NCI-H345 (cell line): ENCODE measurements at places on chromosomes 13 and 19.

DNA sequence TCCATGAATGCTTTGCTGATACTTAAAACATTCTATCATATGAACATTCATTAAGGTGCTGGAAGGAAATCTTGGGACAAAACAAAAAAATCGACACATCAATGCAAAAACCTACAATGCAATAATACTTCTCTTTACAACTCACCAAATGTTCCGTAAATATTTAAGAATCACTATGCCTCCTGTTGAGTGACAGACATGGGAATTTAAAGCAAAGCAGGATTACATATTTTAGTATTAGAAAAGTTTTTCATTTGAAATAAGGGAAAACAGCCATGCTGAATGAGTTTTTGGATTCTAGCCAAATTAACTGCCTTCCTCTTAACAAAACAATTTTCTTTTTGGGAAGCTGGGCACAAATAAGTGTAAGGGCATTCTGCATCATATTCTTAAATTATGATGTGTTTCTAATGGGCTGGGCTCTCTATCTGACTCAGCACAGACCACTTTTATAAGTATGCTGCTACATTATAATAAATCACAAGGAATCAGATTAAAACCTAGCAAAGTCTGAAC is 93.7 kb downstream of the RBM26 start:
- no peak for DNase-seq

GRCh38 chr19:39969266-39969665 is 1.7 kb upstream of the PSMC4 start:
- no peak for DNase-seq

DNA sequence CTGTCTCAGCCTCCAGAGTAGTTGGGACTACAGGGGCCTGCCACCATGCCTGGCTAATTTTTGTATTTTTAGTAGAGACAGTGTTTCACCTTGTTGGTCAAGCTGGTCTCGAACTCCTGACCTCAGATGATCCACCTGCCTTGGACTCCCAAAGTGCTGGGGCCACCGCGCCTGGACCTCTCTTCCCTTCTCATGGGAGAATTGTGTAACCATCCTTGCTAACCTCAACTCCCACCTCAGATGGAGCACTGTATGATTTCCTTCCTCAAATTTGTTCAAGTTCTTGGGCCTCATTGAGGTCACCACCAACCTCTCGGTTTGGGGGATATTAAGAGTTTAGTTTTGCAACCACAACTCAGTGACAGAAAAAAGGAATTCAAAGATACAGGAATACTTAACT is 10.7 kb downstream of the LILRA5 start:
- DNase-seq: no peak

DNA sequence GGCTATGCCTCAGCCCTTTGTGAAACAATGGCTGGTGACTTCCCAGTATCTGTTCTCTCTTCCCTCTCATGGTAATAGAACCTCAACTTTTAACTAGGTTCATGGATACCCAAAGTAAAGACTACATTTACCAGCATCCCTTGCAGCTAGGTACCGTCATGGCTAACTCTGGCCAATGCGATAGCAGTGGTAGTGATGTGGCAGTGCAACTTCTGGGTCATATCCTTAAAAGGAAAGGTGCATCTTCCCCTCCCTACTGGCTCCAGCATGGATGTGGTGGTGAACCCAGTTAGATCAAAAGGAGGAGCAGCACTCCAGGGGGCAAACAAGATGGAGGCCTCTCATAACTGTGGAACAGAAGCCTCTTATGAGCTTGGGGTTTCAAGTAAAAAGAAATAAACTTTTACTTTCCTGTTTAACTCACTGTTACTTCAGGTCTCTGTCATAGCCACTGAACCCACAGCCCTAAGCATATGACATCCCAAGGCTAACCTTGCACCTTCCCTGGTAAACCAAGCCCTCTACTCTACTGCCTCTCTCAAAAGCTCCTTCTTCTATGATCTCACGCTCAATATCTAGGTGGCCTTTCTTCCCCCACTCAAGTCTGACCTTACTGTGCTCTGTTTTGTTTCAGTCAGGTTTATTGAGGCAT is 104.4 kb downstream of the DOCK9 start:
- no peak for DNase-seq

DNA sequence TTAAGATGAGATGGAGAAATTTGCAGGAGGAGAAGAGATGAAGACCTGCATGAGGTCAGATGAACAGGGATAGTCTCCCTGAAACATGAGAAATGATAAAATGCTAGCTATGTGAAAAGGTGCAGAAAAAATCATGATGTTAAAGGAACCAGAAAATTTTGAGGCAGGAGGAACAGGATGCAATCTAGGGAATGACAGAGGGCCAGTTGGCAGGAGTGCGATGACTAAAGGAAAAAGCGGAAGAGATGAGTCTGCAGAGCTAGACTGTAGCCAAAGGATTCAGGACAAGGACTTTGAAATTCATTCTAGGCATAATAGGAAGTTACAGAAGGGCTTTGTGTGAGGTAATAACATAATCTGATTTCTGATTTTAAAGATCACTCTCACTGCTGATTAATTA is 77.9 kb downstream of the TRPC4 start:
- no peak for DNase-seq

DNA sequence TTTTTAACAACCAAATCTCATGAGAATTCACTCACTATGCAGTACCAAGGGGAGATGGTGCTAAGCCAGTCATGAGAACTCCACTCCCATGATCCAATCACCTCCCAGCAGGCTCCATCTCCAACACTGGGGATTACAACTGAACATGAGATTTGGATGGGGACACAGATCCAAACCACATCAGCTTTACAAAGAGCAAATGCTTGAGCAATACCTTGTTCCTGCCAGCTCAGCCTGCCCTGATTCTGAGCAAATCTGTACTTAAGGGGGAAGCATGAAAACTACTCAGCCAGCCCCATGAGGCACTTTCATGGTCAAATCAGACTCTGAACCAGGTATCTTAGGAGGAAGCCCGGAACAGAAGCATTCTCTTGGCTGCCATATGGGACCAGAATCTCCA is 259.9 kb downstream of the TBC1D4 start:
- DNase-seq: no peak

GRCh38 chr19:43229315-43229714 is 23.9 kb upstream of the PSG4 start:
- no peak for DNase-seq
